Right renal pelvis (tissue), 4 donors: ENCODE measurements at places on chromosomes 5 and 9.

DNA sequence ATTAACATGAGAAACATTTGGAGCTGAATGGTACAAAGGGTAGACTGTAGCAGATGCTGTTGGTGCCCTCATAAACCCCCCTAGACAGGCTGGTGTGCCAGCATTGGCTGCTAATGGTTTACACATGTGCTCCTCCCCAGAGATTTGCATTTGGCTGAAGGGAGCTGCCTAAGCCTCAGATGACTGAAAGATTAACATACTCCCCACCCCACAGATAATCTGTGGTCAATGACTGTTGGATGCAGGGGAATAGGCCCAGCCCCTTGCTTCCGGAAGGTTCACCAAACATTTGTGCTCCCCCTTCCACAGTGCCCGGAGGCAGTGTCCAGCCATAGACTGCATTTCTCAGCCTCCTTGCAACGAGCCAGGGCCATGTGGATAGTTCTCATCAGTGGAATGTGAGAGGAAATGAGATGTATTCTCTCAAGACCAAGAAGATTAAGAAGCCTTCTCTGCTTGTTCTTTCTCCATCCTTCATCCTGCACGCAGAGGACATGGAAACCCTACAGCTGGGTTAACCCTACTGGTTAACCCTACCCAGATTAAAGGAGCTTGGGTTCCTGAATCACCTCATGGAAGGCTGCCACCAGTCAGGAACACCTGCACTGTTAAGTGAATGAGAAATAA lies 79.6 kb downstream of the PHAX start:
- no peak for DNase-seq

DNA sequence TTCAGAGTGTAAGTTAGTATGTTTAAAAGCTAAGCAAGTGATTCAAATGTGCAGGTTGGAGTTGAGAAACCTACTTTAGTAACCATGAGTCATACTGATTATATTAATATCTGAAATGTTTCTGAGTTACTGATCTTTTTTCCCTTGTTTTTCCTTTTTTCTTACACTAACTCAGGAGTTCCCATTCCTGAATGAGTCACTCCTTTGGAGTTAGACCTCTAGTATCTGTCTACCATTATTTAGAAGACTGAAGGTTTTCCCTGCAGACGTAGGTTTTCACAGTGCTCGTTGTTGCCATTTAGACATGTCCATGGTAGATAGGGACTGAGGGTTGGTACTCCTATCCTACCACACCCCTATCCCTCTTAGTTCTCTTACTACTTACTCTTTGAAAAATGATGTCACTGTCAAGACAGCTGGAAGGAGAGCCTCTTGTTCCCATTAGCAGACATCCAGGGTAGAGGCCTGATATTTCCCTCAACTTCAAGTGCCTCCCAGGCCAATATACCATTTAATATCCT lies 20.2 kb downstream of the OCLN start:
- no peak for DNase-seq

- DNase-seq = no peak
These were observed 111.5 kb downstream of the KDM4C start for GRCh38 chr9:6869081-6869948.

DNA sequence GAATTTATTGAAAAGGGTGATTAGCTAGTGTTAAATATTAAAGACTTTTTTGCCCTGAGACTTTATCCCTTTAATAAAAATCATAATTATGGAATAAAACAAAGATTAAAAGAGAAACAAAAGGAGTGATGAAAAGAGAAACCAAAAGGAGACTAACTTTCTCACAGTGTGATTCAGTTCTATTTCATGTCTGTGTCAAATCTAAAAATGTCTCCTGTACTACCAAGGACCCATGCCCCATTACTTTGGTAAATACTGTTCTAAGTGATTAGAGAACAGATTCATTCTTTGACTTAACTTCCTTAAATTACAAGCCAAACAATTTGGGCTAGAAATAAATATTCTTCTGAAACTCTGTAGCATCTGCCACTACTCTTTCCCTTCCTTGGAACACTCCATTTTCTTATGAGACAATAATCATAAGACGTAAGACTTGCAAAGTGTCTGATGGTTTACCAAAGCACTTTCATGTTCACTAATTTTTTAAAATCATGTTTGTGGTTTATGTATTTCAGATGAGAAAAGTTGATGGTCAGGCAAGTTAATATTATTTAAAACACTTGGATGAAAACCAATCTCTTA lies 319.0 kb downstream of the EBF1 start:
- no peak for DNase-seq

GRCh38 chr5:2579126-2579525 lies 172.4 kb downstream of the IRX2 start:
- DNase-seq = no peak

- no peak for DNase-seq
These were observed 98.0 kb downstream of the MACIR start for GRCh38 chr5:103356350-103357091.

- no peak for DNase-seq
These were observed 85.5 kb upstream of the ZNF169 start for GRCh38 chr9:94173632-94174031.

DNA sequence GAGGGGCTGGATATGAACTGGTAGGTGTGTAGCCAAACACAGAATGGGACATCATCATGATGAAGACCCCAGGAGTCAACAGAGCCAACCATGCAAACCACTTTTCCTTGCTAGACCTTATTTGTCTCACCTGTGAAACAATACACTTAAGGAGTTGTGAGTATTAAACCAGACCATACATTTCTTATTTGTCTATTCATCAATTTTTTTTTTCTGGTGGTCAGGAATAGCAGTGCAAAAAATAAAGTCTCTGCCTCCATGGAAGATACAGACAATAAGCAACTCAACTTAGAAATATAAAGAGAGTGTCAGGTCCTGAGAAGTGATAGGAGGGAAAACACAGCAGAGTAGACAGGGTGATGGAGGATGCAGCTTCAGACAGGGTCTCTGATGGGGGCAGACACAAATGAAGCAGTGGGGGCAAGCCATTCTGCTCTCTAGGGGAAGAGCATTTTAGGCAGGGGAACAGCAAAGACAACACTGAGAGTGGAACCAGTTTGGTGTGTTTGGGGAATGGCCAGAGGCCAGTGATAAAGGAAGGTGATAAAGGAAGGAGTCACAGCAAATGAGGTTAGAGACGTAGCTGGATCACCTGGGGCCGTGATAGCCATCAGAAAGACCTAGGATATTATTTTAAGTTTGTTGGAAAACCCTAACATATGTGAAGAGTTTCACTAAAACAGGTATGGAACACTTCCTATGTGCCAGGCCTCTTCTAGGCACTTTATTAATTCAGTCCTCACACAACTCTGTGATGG lies 256.2 kb downstream of the MAN2A1 start:
- DNase-seq = no peak

GRCh38 chr5:90803381-90803780 lies 244.8 kb downstream of the ADGRV1 start:
- DNase-seq = no peak

DNA sequence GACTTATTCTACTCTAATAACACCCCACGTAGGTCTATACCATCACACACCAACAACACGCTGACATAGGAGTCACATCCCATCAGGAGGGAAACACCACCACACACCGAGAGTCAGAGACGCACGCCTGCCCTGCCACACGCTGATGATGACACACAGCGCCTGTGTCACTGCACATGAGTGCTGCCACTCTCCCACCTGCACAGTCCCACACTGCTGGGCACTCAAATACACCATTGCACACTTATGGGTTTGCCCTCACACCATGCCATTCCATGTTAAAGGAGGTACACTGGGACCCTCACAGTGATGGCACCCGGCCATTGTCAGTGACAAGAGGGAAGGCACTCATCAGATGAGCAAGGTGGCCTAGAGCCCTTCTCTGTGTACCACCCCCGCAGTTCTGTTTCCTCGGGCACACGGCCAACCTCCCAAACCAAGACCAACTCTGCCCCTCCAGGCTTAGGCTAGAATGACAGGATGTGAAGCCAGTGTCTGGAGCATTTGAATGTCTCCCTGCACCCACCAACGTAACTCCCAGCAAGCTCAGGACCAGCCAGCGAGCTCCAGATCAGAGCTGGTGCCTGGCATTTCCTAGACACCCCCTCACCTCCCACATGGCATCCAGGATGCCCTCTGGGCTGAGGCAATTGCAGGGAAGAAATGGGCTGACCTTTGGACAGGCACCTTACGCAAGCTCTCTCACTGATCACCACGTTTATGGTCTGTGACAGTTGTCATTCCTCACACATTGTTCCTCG lies 3.6 kb upstream of the CPLX2 start:
- DNase-seq = no peak

DNA sequence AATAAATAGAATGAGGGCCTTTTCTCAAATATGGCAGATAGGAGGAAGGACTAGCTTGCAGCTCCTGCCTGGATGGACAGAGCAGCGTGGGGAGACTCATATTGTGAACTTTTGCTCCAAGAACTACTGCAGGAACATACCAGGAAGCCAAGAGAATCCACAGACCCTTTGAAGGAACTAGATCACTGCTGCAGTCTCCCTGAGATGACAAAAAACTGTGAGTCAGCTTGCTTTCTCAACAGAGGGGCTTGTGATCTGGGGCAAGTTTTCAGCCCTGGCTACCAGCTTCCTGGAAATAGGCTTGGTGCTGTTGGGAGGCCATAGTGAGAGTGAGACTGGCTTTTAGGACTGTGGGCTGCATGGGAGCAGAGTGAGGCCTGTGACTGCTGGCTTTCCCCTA lies 170.6 kb upstream of the TRIM32 start:
- no peak for DNase-seq

- no peak for DNase-seq
These were observed 124.8 kb upstream of the LARP1 start for GRCh38 chr5:154630410-154630809.

GRCh38 chr9:95217936-95218335 lies 99.6 kb downstream of the FANCC start:
- no peak for DNase-seq

GRCh38 chr5:171032435-171032973 lies 170.7 kb downstream of the RANBP17 start:
- no peak for DNase-seq
